ENCODE measurements at places on chromosomes 16 and 17.

DNA sequence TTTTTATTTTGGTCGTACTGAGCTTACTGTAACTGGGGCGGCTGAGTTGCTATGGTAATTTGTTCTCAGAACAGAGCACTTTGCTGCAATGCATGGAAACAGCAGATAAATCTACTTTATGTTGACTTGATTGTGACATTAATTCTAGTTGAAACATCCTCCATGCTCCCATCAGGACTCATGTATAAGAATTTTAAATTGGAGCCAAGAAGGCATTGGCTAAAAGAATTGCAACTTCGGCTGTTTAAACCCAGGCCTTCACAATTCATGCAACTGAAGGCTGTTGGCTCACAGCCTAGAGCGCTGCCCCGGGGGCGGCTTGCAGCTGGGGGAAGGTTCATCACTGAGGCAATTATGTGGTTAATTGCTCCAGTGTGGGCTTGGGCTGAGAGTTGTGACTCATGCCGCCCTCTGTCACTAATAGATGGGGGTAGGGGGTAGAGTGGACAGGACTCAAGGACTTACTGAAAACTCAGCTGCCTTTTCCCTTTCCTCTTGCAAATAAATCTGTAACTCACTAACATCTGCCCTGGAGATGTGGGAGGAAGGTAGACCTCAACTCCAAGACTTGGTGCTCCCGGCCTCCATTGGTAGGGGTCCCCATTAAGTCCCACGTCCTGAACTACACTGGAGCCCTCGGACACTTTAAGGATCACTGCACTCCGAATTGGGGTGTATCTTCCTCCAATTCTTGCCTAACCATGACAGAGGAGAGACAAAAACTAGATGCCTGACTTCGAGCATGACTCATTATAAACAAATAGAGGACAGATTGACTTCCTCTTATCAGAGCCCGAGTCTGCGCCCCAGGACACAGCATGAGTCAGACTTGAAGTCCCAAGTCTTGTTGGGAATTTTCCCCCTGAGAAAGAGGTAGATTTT, 37.5 kb downstream of the ERCC4 start:
- peak; percentile 22 for DNase-seq

- no peak for DNase-seq
These were observed 13.1 kb downstream of the SPOP start for GRCh38 chr17:49664706-49665211.

GRCh38 chr17:39944393-39944711, 16.8 kb downstream of the LRRC3C start:
- DNase-seq = no peak

- no peak for DNase-seq
These were observed 804 bp downstream of the CRYM start for GRCh38 chr16:21277045-21277926.

DNA sequence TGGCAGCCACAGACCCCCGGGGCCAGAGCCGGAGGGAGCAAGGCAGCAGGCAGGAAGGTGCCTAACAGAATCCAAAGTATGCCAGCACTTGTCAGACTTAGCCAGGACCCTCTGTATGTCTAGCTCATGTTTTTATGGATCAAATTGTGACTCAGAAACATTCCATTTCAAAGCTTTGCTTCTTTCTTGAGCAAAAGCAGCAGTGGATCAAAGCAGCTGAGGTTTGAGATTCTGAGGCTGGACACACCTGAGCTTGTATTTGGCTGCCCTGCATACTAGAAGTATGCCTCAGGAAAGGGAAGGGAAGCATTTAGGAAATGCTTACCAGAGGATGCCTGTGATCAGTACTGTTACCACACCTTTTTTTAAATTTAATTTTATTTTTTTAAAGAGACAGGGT, 5.7 kb upstream of the MYO1C start:
- no peak for DNase-seq

- no peak for DNase-seq
These were observed 14.5 kb downstream of the RPS6KB1 start for GRCh38 chr17:59907467-59907866.

- no peak for DNase-seq
These were observed 369.2 kb downstream of the CDH13 start for GRCh38 chr16:82995924-82996441.

DNA sequence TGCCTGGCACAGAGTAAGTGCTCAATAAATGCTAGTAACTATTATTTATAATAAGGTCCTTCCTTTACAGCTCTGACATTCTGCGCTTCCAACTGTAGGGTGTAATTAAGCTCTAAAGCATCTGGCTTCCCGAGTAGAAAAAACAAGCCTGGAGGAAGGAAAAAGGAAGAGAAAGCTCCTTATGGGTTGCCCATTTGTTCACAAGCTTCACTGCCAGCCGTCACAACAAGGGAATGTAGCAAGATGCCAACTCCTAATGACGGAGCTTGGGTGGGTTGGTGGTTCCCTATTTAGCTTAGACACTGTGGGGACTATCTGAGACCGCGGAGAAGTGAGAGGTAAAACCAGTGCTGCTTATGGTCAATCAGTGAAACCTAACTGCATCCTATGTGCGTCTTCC, 7.3 kb upstream of the RPRML start:
- DNase-seq = no peak

DNA sequence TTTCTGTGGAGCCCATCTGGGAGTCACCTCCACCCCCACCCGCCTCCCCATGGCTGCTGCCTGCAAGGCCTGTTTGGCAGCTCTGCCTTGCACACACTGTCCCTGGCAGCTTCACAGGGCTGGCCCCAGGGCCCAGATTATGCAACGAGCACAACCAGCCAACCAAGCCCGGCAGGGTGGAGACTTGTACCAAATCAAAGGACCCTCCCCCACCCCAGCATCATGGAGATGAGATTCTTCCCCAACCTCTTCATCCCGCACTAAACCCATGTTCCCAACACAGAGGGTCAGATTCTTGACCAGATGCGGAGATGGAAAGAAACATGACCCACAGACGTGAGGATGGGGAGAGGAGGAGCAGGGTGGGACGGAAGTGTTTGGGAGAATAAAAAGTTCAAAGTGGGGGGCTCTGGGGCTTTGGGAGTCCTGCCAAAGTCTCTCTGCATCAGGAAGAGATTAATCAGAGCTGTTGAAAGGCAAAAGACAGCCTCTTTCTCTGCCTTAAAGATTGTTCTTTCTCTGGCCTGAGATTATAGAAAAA, 3.8 kb downstream of the SMARCD2 start:
- DNase-seq = no peak

- peak; percentile 18 for DNase-seq
These were observed 37.6 kb downstream of the NOS2 start for GRCh38 chr17:27762527-27763305.

GRCh38 chr17:77212081-77212832, 71.5 kb downstream of the SEC14L1 start:
- DNase-seq = no peak

Data from stimulated activated naive CD8-positive, alpha-beta T cell treated with anti-CD3 and anti-CD28 coated beads, Interleukin-15, Interleukin-2, amounts not matched to agents 100 U/mL and 50 U/mL, for 24 hours (primary cell).